ENCODE measurements at places on chromosomes 4 and X. TPM values are rescaled to one million over a fixed set of nuclear protein-coding genes. Genes with fewer than 3 reads are reported as not detected.

DNA sequence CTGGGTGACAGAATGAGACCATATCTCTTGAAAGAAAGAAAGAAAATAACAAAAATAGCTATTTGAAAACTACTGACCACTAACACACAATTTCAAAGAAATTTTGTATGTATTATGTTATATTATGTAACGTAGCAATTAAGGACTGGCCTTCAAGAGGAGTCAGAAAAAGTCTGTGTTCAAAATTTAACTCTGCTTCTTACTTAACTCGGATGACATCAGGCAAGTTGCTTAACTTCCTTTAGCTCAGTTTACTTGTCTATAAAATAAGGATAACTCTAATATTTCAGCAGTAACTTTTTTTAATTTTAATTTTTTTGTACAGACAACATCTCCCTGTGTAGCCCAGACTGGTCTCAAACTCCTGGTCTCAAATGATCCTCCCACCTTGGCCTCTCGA is 14.6 kb upstream of the PRSS12 start:
- DNase-seq: no peak

- DNase-seq: no peak
Observed at GRCh38 chr4:1895971-1896657, 24.9 kb downstream of the NSD2 start.

DNA sequence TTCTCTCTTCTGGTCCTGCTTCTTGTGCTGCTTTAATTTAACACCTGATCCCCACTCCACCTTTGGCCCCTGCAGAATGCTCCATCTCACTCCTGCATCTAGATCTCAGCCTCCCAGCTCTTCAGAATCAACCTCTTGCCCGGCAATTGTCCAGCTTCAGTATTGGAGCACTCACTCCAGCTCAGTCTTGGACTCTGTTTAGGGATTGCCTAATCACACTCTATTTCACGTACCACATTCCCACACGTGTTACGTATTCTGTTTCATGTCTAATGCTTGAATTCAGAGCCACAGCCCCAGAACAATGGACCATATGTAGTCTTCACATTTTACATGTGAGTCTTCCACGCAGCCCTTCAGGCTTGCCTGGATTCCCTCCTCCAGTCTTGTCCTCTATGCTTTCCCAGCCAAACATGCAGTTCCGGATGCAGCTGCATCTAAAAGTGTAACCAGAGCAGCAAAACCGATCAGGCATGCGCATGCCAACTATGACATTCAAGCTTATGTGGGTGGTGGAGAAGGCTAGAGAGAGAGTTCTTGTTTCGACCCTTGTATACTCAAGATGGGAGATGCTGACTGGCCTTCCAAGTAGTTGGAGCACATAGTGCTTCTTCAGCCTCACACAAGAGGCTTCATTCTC is 105.2 kb upstream of the FAM9A start:
- DNase-seq: no peak

GRCh38 chr4:86921608-86922252 is 13.1 kb upstream of the AFF1 start:
- DNase-seq: no peak

- no peak for DNase-seq
Observed at GRCh38 chr4:142248946-142249345, 597.2 kb downstream of the INPP4B start.

DNA sequence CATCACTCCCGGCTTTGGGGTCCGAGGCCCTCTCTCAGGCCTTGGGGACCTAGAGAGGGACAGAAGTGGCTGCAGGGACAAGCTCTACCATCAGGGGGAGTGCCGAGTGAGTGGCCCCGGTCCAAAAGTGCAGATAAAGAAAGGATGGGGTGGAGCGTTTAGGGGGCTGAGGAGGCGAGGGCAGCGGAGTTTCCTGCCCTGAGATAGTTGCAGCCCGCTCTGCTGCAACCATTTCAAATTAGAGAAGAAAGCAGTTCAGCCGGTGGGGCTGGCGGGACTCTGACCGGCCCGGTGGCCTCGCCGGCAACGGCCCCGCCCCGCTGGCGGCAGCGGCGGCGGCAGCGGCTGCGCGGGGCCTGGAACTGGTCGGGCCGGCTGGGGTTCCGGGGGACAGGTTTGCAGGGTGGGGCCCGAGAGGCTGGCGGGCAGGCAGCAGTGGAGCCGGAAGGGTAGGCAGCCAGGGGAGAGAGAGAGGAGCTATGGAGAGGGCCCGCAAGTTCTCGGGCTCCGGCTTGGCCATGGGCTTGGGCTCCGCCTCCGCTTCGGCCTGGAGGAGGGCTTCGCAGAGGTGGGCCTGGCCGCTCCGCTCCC is 7.6 kb downstream of the DLG3 start:
- peak; percentile 62 for DNase-seq

- DNase-seq: peak; percentile 47
Observed at GRCh38 chrX:134670134-134670924, 12.1 kb upstream of the PLAC1 start.

- no peak for DNase-seq
Observed at GRCh38 chr4:110503270-110504083, 27.5 kb downstream of the ENPEP start.

- no peak for DNase-seq
Observed at GRCh38 chrX:107135965-107136307, 17.3 kb upstream of the RBM41 start.

DNA sequence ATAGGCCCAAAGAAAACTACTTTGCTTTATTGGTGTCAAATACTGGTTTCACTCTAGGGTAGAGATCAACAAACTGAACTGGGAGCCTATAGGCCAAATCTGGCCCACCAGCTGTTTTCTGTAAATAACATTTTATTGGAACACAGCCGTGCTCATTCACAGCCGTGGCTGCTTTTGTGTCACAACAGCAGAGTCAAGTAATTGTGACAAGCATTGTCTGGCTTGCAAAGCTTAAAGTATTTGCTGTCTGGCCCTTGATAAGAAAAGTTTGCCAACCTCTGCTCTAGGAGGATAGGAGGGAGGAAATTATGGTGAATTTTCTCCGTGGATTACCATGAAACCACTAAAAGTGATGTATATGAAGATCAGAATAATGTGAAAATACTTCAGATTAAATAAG is 53.4 kb downstream of the GPAT3 start:
- no peak for DNase-seq

DNA sequence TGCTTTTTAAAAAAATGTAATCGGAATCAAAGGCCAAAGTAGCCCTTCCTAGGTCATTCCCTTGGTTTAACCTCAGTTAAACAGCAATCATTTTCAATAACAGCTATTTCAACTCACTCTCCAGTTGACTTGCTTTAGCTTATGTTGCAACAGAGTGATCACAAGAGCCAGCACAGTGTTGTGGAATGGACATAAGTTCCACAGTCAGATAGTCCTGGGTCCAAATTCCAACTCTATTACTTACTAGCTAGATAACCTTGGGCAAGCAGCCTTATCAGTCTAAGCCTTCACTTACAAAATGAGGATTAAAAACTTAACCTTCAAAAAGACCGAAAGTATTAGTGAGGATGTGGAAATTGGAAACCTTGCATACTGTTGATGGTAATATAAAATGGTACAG is 9.2 kb upstream of the GPC3 start:
- peak; percentile 78 for DNase-seq

DNA sequence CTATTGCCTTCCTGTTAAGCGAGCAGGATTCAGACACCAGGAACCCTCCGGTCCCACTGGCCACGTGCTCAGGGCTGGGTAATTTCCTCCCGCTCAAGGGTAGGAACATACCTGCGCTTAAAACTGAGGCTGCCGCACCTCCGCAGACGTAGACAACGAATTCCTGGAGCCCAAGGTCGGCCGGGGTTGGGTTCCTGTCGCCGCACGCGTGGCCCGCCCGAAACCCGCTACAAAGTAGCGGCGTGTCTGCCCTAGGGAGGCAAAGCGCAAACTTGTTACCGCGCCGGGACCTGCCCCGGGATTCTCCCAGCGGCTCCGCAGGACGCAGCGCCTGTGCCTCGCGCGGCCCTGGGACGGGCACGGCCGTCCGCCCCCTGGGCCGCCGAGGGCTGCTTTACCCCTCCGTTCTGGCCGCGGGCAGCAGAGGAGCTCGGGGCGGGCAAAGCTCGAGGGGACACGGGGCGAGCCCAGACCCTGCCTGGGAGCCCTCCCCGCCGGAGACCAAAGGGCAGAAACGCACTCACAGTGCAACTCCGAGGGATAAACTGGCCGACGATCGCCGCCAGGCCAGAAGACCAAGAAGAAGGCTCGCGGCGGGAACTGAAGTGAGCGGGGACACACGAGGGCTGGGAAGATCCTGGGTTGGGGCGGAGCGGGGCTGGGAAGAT is at the start of gene ERVMER34-1:
TSS of gene ERVMER34-1 (minus strand) at position 607 of the 668 bp plus-strand sequence. CDS start 5,905 bp downstream, outside the sequence.
- DNase-seq: no peak

DNA sequence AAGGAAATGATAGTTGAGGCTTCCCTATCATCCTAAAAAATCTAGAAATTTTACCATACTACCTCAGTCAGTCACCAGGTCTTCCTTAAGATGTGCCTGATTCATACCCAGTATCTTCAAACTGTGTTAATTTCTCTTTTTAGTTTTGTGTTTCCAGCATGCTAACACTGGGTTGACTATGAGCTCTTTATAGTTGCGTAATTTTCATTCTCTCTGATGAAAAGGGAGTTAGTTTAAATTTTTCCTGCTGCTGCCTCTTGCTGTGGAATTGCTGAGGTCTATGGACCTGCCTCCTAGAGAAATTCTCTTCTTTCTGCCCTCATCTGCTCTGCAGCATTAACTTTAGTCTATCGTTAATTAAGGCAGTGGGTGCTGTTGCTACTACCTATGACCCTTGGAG is 66.6 kb downstream of the BANK1 start:
- no peak for DNase-seq

GRCh38 chr4:87851332-87851731 is 18.6 kb downstream of the MEPE start:
- no peak for DNase-seq

The FOXP3 gene
- total RNA-seq: 0.88 TPM

The BRS3 gene
- not detected for total RNA-seq

The PLS3 gene
- 211 TPM for total RNA-seq

The CDKL5 gene
- 23.7 TPM for total RNA-seq

The RNF150 gene
- 0.14 TPM for total RNA-seq

The MXRA5 gene
- total RNA-seq: not detected

The FABP2 gene
- not detected for total RNA-seq

The GYG2 gene
- total RNA-seq: 44.0 TPM

The FSTL5 gene
- 1.6 TPM for total RNA-seq

The UGT2A1 gene
- not detected for total RNA-seq

The SULT1B1 gene
- total RNA-seq: 0.86 TPM

The KLHL4 gene
- total RNA-seq: not detected

The TMPRSS11F gene
- total RNA-seq: not detected

The NDUFB11 gene
- total RNA-seq: 120 TPM

All from Caco-2 (cell line).